ENCODE measurements at places on chromosomes 1 and 21.
A peak's percentile ranks its signal among the peaks of the same experiment; 100 is the strongest.

DNA sequence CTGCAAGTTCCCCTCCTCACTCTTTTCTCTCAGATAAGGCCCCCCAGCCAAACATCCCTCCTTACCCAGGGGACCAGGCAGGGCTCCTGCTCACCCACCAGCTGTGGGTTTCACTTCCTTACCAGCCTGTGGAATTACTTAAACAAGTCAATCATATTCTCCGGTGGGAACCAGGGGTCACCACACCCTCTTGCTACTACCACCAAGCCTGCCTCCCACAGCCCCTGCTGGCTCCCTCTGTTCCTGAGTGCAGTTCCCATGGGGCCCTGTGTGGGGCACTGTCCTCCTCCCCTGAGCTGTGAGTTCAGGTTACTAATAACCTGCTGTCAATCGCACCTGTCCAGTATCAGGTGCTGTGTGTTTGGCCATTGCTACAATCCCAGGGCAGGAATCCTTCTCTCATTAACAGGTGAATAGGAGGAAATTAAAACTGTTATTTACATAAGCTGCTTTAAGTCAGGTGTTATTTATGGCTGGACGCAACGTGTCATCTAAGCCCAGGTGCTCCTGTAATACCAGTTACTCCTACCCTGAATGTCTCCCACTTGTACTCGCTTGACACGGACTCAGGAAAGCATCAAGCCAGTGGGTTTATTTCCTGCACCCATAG lies 53.1 kb upstream of the LBR start:
- DNase-seq: no peak

DNA sequence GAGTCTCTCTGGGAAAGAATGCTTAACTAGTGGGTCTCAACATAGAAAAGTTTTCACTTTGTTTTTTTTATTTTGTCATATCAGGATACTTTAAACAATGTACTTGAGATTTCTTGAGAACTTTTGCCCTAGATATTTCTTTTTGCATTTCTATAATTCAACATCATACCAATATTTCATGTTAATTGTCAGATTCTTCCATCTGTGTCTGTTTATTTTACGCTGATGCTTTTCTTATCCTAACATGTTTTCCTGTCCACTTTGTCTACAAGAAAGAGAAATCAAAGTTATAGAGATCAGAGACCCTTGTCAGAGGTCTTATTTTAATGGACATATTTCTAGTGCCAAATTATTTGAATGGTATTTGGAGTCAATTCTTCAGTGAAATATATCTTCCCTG lies 95.5 kb upstream of the B3GALT2 start:
- no peak for DNase-seq

DNA sequence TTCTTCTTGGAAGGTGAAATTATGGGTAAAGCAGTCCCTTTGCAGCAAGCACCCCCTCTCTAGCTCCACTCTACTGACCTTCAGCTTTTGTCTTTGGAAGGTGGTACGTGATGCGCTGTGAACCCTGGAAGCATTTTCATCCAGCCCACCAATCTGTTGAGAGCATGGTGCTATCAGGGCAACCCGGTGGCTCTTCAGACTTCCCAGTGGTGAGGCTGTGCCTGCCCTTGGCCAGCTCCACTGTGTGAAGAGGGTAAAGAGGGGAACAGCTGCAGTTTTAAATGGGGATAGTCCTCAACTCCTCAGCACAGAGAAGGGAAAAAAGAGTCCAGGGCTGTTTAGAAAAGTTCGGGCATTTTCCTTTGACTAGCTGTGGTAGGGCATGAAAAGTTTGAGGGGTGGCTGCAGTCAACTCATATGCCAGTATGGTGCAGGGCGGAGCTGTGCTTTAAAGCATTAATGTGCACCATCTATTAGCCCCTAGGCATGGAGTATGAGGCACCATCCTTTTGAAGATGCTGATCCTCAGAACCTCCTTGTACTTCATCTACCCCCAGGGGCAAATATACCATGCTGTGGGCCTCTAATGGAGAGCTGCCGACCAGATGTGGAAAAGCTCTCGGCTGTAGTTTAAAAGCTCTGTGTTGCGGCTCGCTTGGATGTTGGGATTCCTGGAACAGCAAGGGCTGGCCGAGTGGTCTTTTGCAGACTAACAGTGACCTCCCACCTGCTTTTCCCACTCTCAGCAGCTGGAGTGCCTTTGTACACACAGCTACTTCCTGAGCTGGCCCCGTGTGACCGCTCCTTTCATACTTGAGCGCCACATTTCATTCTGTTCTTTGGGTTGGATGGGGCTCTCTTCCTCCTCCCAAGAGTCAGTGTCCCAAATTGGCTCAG lies 123.0 kb downstream of the PEX14 start:
- no peak for DNase-seq

- no peak for DNase-seq
Measured at GRCh38 chr1:90318431-90318830, 323.5 kb downstream of the ZNF326 start.

DNA sequence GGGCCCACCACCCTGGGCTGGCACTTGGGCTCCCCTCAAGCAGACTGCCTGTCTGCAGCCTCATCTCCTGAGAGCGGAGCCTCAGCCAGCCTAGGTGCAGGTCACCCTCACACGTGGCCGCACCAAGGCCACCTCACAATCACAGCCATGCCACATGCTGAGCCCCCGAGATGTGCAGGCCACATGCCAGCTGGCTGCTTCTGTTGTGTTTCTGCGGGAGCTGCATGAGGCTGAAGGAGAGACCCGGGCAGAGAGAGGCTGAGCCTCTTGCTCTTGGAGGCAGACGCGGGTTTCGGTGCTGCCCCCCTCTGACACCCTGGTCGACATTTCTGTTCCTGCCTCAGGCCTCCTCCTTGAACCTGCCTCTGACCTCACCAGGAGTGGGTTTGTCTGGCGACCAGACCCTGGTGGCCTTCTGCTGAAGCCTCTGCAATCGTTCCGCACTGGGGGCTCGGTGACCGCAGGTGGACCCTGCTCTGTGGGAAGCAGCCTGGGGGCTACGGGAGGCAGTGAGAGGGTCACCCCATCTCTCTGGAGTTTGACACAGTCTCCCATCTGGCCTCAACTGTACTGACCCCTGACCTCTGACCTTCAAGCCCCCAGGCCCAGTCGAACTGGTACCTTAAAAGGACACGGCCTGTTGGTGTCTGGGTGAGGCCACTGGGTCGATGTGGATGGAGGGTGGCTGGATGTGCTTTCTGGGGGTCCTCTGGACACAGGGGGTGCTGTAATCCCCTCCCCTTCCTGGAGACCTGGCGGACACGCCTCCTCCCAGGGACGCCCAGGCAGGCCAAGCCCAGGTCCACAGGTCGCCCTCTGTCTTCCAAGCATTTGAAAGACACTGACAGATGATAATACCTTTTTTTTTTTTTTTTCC lies 13.0 kb upstream of the C1orf174 start:
- no peak for DNase-seq

GRCh38 chr1:181396811-181397210 lies 86.5 kb upstream of the CACNA1E start:
- DNase-seq: no peak

- DNase-seq: no peak
Measured at GRCh38 chr21:46195595-46196195, 11.4 kb upstream of the SPATC1L start.

DNA sequence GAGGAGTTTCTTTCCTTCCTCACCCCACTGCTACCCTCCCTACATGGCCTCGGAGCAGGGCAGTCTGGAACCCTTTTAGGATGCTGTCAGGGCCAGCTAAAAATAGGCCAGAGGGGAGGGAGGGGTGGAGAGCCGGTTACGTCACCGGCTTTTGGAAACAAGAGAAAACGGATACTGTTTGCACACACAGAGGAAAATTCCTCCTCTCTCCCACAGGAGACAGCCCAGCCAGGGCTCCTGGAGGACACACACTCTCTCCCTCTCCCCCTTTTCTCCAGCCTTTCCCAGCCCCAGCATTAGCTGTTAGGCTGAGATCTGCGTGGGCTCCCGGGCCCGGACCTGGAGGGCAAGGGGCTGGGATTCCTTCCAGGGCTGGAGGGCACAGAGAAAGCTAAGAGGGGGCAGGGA lies 20.0 kb upstream of the ALDH4A1 start:
- DNase-seq: no peak

- no peak for DNase-seq
Measured at GRCh38 chr1:25743164-25744139, 56.5 kb upstream of the SELENON start.

GRCh38 chr1:214331827-214332423 lies 51.0 kb downstream of the SMYD2 start:
- peak; percentile 67 for DNase-seq

- no peak for DNase-seq
Measured at GRCh38 chr1:202623075-202623474, 87.2 kb downstream of the SYT2 start.

- no peak for DNase-seq
Measured at GRCh38 chr1:31373897-31374486, 1.1 kb upstream of the FABP3 start.

GRCh38 chr1:221794079-221794670 lies 52.3 kb upstream of the DUSP10 start:
- no peak for DNase-seq

- no peak for DNase-seq
Measured at GRCh38 chr1:65539266-65540131, 119.0 kb downstream of the LEPR start.

- DNase-seq: no peak
Measured at GRCh38 chr1:21685946-21686678, 17.0 kb upstream of the RAP1GAP start.

DNA sequence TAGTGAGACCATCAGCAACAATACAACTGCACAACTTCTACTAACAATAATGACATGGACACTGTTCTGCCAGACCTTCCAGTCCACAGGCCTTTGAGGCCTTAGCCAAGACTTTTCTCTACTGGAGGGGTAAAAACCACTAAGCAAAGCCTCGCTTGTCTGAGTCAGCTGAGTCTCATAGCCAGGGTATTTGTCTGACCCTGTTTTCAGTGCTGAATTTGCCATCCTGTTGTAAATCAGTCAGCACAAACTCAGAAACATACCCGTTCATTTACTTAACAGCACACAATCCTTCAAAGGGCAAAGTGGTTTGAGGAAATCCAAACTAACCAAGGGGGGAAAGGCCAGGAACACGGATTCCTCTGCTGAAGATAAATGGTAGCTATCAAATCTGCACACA lies 537.8 kb downstream of the SMYD3 start:
- no peak for DNase-seq

GRCh38 chr1:199657449-199657848 lies 370.1 kb upstream of the NR5A2 start:
- no peak for DNase-seq

- DNase-seq: no peak
Measured at GRCh38 chr1:1917995-1918900, 831 bp downstream of the TMEM52 start.

GRCh38 chr1:9701665-9702064 lies 50.1 kb downstream of the PIK3CD start:
- no peak for DNase-seq

DNA sequence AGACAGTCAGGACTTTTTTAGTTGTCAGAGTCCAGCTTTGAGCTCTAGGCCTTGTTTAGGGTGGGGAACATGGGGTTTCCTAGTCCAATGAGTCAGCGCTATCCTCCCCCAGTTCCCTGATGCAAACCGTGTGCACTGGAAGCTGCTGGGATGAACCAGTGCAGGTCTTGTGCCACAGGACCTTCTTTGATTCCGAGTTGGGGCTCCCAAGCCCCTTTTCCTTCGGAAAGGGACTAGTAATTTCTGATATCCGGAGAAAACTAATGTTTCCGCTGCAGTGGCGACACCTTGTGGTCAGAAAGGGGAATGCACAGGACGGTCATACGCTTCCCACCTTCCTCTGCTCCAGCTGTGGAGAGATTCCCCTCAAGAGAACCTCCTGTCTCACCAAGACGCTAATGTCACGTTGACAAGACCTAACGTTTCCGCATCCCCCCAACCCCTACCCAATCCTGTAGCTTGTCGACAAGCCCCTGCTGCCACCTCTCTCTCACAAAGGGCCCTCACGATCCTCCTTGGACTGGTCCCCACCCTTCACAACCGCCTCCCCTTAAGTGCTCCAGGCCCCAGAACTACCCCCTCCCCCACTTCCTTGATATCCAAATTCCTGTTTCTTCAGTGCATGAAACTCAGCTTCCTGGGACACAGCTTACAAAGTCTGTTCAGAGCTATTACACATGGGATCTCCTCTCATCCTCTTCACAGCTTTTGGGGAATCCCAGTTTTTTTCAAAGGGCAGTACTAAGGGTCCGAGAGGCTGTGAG lies 30.9 kb downstream of the GPA33 start:
- DNase-seq: peak; percentile 82

- no peak for DNase-seq
Measured at GRCh38 chr1:30402031-30402430, 321.4 kb downstream of the MATN1 start.

- DNase-seq: no peak
Measured at GRCh38 chr1:26340047-26340481, 13.9 kb downstream of the CRYBG2 start.

DNA sequence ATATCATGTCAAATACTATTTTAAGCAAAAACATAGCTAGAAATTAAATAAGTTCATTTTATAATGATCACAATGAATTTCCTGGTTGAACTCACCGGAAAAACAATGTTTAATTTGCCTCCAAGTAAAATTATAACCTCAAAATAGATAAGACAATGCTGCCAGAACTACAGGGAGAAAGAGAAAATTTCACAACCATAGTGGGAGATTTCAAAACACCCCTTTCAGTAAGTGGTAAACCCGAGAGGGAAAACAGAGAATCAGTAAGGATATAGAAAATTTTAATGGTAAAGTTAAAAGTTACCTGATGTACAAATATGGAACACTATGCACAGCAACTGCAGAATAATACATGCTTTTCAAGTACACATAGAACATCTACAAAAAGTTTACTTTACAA lies 43.2 kb upstream of the PLA2G4A start:
- no peak for DNase-seq

DNA sequence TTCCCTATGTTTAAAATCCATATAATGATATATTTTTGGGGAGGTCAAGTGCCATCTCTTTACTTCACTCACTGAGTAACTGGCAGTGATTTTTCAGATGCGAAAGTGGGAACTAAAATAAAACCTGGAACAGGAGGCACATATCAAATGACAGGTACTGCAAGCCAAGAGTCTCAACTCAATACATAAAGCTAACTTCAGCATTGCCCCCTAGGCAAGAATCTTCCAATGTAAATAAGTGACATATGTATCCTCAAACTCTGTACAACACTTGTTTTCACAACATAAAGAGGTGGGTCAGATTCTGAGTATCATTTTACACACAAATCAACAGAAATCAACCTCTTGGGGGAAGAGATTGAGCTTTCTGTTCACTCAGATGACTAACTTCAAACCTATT lies 18.1 kb downstream of the DCAF8 start:
- no peak for DNase-seq

DNA sequence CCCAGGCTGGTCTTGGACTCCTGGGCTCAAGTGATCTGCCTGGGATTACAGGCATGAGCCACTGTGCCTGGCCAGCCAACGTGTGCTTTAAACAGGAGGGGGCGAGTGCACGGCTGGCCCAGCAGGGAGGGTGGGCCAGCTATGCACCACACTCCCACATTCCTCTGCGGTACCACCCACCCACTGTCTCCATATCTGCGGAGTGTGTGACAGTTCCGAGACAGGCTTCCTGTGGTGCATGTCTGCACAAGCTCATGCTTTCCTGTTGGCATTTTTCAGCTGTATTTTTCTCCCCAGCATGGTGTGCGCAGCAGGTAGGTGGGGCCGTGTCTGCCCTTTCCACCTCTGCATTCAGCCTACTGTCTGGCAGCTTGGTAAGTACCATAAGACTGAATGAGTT lies 183.3 kb downstream of the AJAP1 start:
- DNase-seq: no peak

Measured in stimulated activated CD4-positive, alpha-beta T cell treated with anti-CD3 and anti-CD28 coated beads, Interleukin-12 subunit alpha, Interleukin-12 subunit beta, amount 100 ng/mL, for 48 hours (primary cell).